ENCODE measurements at places on chromosomes 11 and 22. TPM values are rescaled to one million over a fixed set of nuclear protein-coding genes. Genes with fewer than 3 reads are reported as not detected.
A peak's percentile ranks its signal among the peaks of the same experiment; 100 is the strongest.

TRIM44 gene
- 34.5 TPM for total RNA-seq

LRRC75B gene
- total RNA-seq = 1.3 TPM

OLFML1 gene
- total RNA-seq = not detected

BTG4 gene
- not detected for total RNA-seq

TMEM191C gene
- total RNA-seq = 1.1 TPM

MRPL17 gene
- total RNA-seq = 69.2 TPM

TRIM68 gene
- total RNA-seq = 10.8 TPM

CRYBB2 gene
- total RNA-seq = not detected

CDCA5 gene
- 127 TPM for total RNA-seq

MUC5AC gene
- total RNA-seq = not detected

DNA sequence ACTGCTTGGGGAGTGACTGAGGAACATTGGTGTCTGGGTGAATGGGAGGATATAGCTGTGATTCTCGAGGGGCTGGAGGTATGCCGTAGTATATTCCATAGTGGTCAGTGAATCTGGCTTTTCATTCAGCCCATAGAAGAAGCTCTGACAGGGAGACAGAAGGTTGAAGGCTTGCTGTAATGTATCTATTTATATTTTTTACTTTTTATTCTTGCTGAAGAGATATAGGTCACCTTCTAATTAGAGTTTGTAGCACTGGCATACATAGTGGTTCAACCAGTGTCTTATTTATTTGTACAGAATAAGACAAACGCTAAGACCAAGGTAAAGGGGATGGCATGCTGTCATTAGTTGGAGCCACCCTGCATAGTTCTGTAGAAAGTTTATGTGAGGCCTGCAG, 10.0 kb downstream of the TRIM44 start:
- peaks cover 18% of the 10 kb centered on the region for H3K4me1 ChIP-seq
- H3K4me3 ChIP-seq = no peak overlapping the region
- no peak overlapping the region for H3K27ac ChIP-seq
- no peaks in the 10 kb centered on the region for H3K27me3 ChIP-seq
- DNase-seq = no peak

- H3K4me3 ChIP-seq = no peak overlapping the region
- H3K27me3 ChIP-seq = no peaks in the 10 kb centered on the region
- H3K4me1 ChIP-seq = no peaks in the 10 kb centered on the region
- H3K27ac ChIP-seq = no peak overlapping the region
- no peak for DNase-seq
Measured at GRCh38 chr11:15627560-15627959, 512.8 kb downstream of the INSC start.

DNA sequence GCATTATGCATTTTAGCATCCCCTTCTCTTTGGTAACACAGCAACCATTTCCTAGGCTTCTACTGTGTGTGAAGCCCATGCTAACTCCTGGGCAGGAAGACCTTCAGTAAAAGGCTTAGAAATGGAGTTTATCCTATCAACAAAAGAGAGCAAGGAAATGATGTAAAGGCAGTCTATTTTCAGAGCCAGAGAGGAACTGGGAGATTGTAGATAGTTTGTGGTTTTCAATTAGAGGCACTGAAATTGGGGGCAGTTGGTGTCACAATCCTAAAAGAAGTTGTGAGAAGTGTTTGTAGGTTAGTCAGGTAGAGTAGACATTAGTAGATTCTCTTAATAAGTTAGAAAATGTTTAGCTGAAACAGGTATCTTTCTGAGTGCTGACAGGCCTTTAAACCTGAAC, 7.1 kb downstream of the ACAD8 start:
- peaks cover 15% of the 10 kb centered on the region for H3K4me1 ChIP-seq
- H3K27me3 ChIP-seq = no peaks in the 10 kb centered on the region
- no peak for DNase-seq

- peak; percentile 46 for DNase-seq
- H3K4me3 ChIP-seq = peak overlapping the region; percentile 76
- no peaks in the 10 kb centered on the region for H3K27me3 ChIP-seq
- H3K27ac ChIP-seq = peak overlapping the region; percentile 98
Measured at GRCh38 chr22:24153959-24154358, 27.3 kb upstream of the SUSD2 start.

DNA sequence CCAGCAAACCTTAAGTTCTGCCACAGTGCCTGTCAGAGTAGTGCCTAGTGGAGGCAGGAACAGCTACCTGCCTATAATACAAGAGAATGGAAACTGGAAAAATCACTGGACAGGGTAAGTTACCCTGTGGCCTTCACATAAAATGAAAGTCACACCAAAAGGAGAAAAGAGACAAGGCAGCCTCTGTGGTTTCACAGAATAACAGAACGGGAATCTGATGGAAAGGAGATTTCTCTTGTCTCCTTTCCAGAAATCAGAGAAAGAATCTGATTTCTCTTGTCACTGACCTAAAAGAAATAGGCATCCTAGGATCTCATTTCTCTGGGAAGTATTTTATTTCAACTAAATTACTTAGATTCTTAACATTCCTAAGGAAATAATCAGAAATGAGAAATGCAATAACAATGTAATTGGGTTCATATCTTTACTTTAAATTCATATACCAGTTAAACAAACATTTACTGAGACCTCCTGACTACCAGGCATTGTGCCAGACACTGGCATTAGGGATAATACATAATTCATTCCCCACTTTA, 41.6 kb downstream of the PRCP start:
- no peaks in the 10 kb centered on the region for H3K27me3 ChIP-seq
- H3K36me3 ChIP-seq = no peaks in the 10 kb centered on the region
- no peak overlapping the region for H3K27ac ChIP-seq
- H3K4me1 ChIP-seq = peaks cover 11% of the 10 kb centered on the region
- no peak for DNase-seq

DNA sequence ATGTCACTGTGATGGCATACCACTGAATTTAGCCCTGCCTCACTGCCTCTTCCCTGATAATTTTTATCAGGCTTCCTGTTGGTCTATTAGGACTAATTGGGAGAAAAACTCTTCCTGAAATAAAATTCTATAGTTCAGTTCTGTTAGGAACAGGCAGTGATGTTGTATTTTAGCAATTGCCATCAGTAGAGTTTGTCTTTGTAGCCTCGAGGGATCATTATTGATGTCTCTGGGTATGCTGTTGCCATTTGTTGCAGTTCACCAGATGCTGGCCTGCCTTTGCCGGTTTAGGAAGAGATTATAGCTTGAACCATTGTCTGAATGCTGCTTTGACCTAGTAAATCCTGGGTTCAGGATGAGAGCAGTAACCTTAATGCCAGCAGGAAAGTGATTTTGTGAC, 41.0 kb downstream of the KDM2A start:
- no peak overlapping the region for H3K4me3 ChIP-seq
- H3K36me3 ChIP-seq = peaks cover 23% of the 10 kb centered on the region
- H3K4me1 ChIP-seq = peaks cover 11% of the 10 kb centered on the region
- H3K27me3 ChIP-seq = no peaks in the 10 kb centered on the region
- H3K27ac ChIP-seq = peak overlapping the region; percentile 26

DNA sequence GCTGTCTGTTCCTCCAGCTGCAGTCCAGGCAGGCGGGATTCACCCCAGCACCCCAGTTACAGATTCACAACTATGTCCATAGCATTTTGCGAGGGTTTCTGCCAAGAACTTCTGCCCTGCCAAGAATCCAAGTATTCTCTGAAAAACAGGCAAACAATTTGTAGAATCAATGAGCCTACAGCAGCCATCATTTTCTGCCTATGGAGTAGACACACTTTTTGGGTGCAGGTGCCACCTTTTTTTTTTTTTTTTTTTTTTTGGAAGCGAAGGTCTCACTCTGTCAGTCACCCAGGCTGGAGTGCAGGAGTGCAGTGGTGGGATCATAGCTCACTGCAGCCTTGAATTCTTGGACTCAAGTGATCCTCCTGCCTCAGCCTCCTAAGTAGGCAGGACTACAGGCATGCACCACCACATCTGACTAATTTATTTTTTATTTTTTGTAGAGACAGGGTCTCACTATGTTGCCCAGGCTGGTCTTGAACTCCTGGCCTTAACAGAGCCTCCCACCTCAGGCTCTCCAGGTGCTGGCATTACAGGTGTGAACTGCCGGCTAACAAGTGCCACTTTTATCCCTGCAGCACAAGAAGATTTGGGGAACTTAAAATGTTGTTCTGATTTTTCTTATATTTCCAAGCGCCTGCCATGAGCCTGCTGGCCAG, 195.1 kb downstream of the SNX19 start:
- H3K27ac ChIP-seq = no peak overlapping the region
- no peaks in the 10 kb centered on the region for H3K36me3 ChIP-seq
- no peaks in the 10 kb centered on the region for H3K4me1 ChIP-seq
- H3K27me3 ChIP-seq = no peaks in the 10 kb centered on the region

DNA sequence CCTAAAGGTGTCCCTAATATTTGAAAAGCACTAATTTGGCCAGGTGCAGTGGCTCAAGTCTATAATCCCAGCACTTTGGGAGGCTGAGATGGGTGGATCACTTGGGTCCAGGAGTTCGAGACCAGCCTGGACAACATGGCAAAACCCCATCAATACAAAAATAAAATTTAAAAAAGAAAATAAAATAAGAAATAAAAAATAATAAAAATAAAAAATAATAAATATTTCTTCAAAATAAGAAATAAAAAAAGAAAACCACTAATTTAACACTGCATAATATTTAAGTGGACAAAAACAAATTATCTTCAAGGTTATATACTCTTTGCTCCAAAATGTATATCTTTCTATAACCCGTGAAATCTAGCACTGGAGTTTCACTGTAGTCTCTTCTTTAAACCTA, 32.9 kb downstream of the CPT1A start:
- H3K4me3 ChIP-seq = no peak overlapping the region
- no peak for DNase-seq
- no peaks in the 10 kb centered on the region for H3K27me3 ChIP-seq
- H3K36me3 ChIP-seq = peaks cover 26% of the 10 kb centered on the region

DNA sequence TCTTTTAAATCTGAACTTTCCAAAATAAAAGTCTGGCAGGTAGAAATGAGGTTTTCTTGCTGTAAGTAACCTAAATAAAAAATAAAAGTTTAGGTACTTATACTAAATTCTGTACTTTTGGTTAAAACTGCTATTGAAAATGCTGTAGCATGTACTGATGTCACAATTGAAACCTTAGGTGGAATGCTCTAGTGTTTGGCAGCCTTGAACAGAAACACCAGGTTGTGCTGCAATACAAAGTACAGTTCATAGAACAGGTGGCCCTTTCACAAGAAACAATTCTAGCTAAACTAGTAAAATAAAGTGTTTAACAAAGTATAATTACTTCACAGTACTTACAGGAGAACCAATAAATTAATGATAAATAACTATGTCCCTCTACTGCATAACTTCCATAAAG, 25.1 kb downstream of the NPAT start:
- H3K36me3 ChIP-seq = peaks cover 65% of the 10 kb centered on the region
- H3K27me3 ChIP-seq = no peaks in the 10 kb centered on the region
- no peak for DNase-seq
- H3K4me3 ChIP-seq = no peak overlapping the region
- peaks cover 37% of the 10 kb centered on the region for H3K4me1 ChIP-seq

DNA sequence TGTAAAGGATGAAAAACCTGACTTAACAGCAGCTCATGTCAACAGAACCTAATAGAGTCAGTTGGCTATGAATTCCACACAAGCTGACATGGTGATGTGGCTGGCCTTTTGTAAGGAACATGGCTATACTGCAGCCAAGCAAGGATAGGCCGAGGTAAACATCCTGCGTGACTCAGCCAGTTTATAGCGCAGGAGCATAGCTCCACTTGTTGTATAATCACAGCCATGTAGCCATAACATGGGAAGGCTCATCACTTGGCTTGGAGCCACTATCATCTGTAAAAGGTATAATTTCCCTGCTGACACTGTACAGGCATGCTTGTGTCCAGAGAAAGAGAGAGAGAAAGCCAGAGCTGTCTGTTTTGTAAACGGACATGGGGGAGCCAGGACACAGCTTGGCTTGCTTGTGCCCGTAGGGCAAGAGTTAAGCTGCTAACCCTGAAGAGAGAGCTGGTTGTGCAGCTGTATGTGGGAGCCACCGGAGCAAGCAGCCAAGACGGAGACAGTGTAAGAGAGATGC, 104.4 kb upstream of the PLET1 start:
- DNase-seq = no peak
- H3K36me3 ChIP-seq = no peaks in the 10 kb centered on the region
- H3K4me1 ChIP-seq = no peaks in the 10 kb centered on the region
- H3K27me3 ChIP-seq = no peaks in the 10 kb centered on the region

DNA sequence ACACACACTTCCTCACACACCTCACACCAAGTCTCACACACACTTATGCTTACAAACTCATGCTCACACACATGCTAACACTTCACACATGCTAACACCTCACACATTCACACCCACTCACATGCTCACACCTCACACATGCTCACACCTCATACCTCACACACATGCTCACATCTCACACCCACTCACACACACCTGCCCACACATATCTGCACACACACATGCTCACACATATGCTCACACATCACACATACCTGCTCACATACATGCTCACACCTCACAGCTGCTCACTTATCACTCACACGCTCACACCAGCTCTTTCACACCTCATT, 4.5 kb upstream of the MYBPC3 start:
- DNase-seq = no peak
- no peaks in the 10 kb centered on the region for H3K27me3 ChIP-seq
- H3K27ac ChIP-seq = no peak overlapping the region
- H3K4me1 ChIP-seq = peaks cover 15% of the 10 kb centered on the region
- H3K4me3 ChIP-seq = no peak overlapping the region
- H3K36me3 ChIP-seq = no peaks in the 10 kb centered on the region

DNA sequence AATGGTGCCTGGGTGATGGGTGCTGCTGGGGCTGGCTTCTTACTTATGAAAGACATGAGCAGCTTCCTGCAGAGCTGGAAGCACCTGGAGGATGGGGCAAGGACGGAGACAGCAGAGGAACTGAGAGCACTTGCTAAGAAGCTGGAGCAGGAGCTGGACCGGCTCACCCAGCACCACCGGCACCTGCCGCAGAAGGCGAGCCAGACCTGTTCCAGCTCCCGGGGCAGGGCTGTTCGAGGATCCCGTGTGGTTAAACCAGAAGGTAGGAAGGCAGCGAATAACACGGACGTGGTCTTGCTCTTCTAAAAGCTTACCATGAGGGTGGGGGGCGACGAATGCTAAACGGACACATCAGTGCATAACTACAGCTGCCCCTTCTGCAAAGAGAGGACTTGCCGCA, 9.3 kb downstream of the APOL5 start:
- H3K27ac ChIP-seq = no peak overlapping the region
- DNase-seq = no peak
- H3K4me3 ChIP-seq = no peak overlapping the region
- H3K27me3 ChIP-seq = peaks cover 2% of the 10 kb centered on the region

GRCh38 chr11:5690736-5691135, 1.1 kb downstream of the TRIM22 start:
- peaks cover 48% of the 10 kb centered on the region for H3K36me3 ChIP-seq
- DNase-seq = no peak
- peak overlapping the region; percentile 87 for H3K4me3 ChIP-seq
- H3K27ac ChIP-seq = peak overlapping the region; percentile 92
- no peaks in the 10 kb centered on the region for H3K27me3 ChIP-seq
- H3K4me1 ChIP-seq = peaks cover 55% of the 10 kb centered on the region

DNA sequence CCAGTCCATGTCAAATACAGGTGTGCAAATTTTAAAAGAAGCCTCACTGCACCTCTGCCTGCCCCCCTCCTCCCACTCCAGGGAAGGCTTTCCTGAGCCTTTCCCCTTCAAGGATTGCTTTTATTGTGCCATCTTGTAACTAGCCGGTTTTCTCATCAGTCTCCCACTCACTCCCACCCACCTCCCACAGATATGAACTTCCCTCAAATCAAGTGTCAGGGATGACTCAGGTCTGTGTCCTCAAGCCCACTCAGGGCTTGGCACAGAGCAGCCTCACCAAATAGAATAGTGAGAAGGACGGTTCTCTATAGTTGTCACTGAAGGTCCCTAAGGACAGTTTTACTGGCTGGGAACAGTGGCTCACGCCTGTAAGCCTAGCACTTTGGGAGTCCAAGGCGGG, 43.0 kb downstream of the THAP12 start:
- H3K4me1 ChIP-seq = peaks cover 21% of the 10 kb centered on the region
- H3K36me3 ChIP-seq = peaks cover 2% of the 10 kb centered on the region
- H3K27me3 ChIP-seq = no peaks in the 10 kb centered on the region
- no peak for DNase-seq
- H3K27ac ChIP-seq = no peak overlapping the region
- no peak overlapping the region for H3K4me3 ChIP-seq
